ENCODE measurements at places on chromosomes 3 and 15. TPM values are rescaled to one million over a fixed set of nuclear protein-coding genes. Genes with fewer than 3 reads are reported as not detected.

ARPIN gene
- total RNA-seq: 6.2 TPM

CASR gene
- total RNA-seq: 0.30 TPM

DUOXA2 gene
- not detected for total RNA-seq

HTR3E gene
- not detected for total RNA-seq

NUP210 gene
- 19.1 TPM for total RNA-seq
